B cell (primary cell): ENCODE measurements at places on chromosomes 1 and 21.

GRCh38 chr1:92515796-92516201 is 29.1 kb upstream of the GFI1 start:
- no peak for DNase-seq

- DNase-seq: no peak
Measured at GRCh38 chr1:119635811-119636390, 12.2 kb downstream of the ZNF697 start.

GRCh38 chr1:189500778-189501177 is 976.9 kb downstream of the BRINP3 start:
- DNase-seq: no peak

- DNase-seq: no peak
Measured at GRCh38 chr1:106675558-106675957, 380.9 kb upstream of the PRMT6 start.

GRCh38 chr1:41420860-41421259 is 59.6 kb downstream of the FOXO6 start:
- DNase-seq: no peak
